NCI-H460 (cell line): ENCODE measurements at places on chromosomes 11 and 22. TPM values are rescaled to one million over a fixed set of nuclear protein-coding genes. Genes with fewer than 3 reads are reported as not detected.

ENTHD1 gene
- total RNA-seq = not detected in 2 replicates

SYT12 gene
- 0.32 and 0.52 TPM in 2 replicates for total RNA-seq

MFNG gene
- not detected in 2 replicates for total RNA-seq

ST14 gene
- not detected in 2 replicates for total RNA-seq

ANKK1 gene
- total RNA-seq = 0.12 TPM in 1 of 2 replicates, not detected in the other

KRTAP5-1 gene
- total RNA-seq = not detected in 2 replicates

POU2AF3 gene
- total RNA-seq = 0.26 and 0.40 TPM in 2 replicates

NAALADL1 gene
- not detected in 2 replicates for total RNA-seq

INS gene
- total RNA-seq = not detected in 2 replicates

NCAM1 gene
- total RNA-seq = 17.8 and 19.8 TPM in 2 replicates

FAM181B gene
- total RNA-seq = not detected in 2 replicates

TCN1 gene
- not detected in 2 replicates for total RNA-seq

CAPN5 gene
- 0.58 and 0.99 TPM in 2 replicates for total RNA-seq

NAP1L4 gene
- 65.7 and 69.7 TPM in 2 replicates for total RNA-seq

FOXRED2 gene
- 7.5 and 8.1 TPM in 2 replicates for total RNA-seq

ACTN3 gene
- total RNA-seq = not detected in 2 replicates

APOL5 gene
- not detected in 2 replicates for total RNA-seq
